Pulmonary artery endothelial cell (primary cell): ENCODE measurements at places on chromosomes 5 and 9.

DNA sequence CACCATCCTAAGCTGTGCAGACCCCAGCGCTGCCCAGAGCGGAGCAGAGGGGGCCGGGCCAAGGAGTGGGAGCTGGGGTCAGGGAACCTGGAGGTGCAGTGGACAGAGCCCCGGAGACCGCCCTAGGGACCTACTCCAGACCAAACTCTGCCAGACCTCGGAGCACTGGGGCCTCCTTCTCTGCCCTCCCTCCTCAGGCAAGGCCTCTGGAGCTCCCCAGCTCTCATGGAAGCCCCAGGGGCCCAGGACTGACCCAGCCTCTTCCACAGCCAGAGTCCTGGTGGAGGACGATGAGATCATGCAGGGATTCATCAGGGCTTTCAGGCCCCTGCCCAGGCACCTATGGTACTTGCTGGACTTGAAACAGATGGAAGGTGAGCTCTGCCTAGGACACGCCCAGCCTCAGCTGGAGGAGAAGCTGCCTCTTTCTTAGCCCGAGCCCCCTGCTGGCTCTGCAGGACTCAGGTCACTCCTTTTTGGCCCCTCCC is 3.6 kb downstream of the PAEP start:
- no peak for DNase-seq

DNA sequence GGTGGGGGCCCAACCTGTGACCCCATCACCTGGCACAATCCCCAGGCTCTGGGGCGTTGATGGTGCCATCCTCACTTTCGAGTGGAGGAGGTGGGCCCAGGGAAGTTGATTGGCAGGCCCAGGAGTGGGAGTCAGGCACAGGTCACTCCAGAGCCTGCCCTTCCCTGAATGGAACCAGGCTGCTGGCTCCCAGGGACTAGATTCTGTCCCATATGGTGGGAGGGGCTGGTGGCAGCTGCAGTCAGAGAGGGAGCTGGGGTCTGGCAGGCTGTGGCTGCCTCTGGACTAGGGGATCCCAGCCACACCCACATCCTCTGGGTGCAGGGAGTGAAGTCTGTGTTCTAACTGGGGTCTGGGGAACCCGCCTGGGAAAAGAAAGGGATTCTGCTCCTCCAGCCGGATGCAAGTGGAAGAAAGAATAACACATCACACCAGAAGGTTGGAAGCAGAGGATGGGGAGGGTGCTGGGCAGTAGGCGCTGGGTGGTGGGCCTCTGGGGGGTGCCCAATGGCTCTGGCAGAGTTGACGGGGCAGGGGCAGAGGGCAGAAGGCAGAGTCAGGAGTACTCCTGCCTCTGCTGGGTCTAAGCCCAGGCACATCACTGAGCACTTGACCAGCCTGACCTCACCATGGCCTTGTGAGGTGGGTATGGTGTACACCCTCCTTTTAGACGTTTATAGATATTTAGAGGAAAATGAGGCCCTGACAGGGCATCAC is 25.8 kb downstream of the CEL start:
- DNase-seq: no peak

GRCh38 chr5:145540375-145540774 is 294.8 kb downstream of the PRELID2 start:
- DNase-seq: no peak

- no peak for DNase-seq
Measured at GRCh38 chr9:136061405-136061804, 33.7 kb downstream of the NACC2 start.

- DNase-seq: no peak
Measured at GRCh38 chr5:179357031-179357430, 11.8 kb upstream of the ADAMTS2 start.

DNA sequence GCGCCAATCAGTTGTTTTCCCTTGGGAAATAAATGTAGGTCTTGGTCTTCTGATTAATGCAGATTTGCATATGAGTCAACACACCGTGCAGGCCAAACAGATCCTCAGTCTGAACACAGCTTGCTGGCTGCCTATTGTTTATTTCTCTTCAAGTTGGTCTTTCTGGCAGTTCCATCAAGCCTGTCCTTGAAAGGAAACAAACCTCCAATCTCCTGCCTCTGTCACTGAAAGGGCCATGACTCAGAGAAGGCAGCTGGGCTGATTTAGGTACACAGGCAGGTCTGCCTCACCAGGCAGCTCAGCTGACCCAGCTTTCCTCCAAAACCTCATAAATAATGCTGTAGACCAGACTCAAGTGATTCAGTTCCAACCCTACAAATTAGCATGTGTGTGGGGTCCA is 175.9 kb downstream of the MAN2A1 start:
- DNase-seq: peak; percentile 88

DNA sequence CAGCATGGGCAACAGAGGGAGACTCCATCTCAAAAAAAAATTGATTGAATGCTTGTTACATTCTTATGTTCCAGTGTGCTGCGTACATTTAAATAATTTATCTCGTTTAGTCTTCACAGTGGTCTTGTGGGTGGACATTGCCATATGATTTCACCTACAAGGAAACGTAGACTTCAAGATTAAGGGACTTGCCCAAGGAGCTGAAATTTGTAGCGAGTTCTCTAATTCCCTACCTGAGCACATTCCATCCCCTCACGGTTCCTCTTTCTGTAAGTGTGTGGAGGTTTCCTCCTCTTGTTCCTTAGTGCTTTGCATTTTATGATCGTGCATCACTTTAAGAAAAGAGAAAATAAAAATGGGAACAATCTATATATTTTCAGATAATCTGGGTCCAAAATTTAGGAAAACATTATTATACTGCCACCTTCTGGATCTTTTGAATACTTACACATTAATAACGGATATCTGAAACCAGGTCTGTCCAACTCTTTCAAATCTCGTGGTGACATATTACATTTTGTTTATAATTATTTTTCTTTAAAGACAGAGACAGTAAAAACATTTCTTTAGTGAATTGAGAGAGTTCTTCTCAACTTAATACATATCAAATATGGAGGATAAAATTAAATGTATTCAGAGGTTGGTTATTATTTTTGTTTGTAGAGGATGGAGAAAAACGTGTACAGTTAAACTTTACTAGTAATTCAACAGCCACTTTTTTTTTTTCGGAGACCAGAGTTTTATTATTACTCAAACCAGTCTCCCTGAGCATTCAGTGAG is 29.9 kb upstream of the C7 start:
- DNase-seq: no peak

DNA sequence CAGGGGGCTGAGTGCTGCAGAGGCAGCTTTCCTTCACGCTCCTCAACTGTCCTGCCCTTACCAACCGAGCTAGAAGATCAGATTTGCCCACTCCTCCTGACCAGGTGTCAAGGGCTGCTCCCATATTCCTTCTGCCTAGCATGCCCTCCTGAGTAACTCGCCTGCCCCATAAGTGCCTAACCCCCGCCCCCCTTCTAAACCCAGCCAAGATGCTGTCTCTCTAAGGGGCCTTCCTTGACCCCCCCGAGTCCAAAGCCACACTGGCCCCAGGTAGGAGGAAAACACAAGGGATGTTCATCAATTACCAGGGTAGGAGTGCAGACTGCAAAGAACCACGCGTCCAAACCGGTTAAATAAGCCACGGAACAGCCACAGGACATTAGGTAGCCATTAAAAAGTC is 4.8 kb downstream of the CCDC69 start:
- no peak for DNase-seq

DNA sequence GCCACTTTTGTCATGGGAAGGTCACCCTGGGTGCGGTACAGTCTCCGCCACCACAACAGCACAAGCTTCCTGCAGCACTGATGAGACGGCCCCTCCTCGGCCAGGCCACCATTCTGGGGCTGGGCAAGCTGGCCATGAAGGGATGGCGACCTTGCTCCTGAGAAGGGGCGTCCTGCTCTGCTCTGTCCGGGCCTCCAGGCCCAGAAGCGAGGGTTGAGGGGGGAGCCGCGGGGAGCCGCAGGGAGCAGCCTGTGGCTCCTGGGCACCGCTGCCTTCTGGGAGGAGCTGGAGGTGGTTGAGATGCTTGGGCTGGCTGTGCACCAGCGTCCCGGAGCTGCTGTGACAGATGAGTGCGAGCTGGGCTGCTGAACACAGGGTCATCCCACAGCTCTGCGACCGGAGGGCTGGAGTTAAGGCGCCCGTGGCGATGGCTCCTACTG is 84.3 kb upstream of the RAPGEF1 start:
- no peak for DNase-seq
